ENCODE measurements at places on chromosomes 12 and 14. TPM values are rescaled to one million over a fixed set of nuclear protein-coding genes. Genes with fewer than 3 reads are reported as not detected.
A peak's percentile ranks its signal among the peaks of the same experiment; 100 is the strongest.

- DNase-seq, result peak; percentile 45
Observed at GRCh38 chr14:35046751-35047536, 872 bp downstream of the FAM177A1 start.

Gene EML1
- total RNA-seq, result not detected

DNA sequence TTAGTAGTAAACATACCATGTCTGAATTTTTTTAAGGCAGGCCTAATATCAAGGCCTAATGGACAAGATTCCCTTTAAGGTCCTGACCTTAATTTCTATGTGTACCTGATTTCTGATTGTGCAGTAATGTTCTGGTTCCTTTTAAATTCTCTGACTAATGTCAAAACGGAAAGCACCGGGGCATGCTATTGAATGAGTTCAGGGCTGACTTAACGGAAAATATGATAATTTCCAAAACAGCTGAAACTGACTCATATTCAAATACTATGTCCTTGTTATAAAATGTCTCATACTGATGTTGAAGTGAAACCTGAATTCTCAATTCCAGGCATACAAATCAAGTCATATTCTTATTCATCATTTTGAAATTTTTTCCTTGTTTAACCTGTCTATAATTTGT, 6.7 kb downstream of the TAS2R43 start:
- peak; percentile 3 for DNase-seq

DNA sequence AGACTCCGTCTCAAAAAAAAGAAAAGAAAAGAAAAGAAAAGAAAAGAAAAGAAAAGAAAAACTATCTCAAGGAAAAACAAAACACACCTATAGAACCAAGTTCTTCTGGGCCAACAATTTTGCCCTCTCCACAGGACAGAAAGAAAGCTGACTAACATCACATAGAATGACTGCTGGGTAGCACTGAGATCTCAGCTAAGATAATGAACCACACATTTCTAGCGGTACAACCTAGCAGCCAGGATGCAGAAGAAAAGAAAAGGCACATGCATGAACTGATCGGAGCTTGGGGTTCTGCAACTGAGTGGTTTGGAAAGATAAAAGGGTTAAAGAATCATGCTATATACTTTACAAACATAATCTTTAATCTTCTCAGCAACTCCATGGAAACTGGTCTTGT, 19.5 kb downstream of the TMED10 start:
- DNase-seq, result no peak
